ENCODE measurements at places on chromosomes 4 and X.

GRCh38 chr4:77776182-77777134 lies 42.7 kb downstream of the CNOT6L start:
- no peak for DNase-seq

DNA sequence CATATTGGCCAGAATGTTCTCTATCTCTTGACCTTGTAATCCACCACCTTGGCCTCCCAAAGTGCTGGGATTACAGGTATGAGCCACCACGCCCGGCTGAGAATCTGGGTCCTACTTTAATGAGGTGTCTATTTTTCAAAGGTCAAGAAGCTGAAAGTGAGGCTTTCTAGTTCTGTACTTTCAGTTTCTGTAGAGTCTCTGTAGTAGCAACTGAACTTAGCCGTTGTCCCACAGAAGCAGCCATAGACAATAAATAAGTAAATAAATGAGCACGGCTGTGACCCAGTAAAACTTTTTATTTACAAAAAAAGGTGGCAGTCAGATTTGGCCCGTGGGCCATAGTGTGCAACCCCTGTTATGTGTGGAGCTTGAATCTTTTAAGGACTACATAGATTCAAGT lies 92.0 kb downstream of the FNIP2 start:
- DNase-seq: no peak

DNA sequence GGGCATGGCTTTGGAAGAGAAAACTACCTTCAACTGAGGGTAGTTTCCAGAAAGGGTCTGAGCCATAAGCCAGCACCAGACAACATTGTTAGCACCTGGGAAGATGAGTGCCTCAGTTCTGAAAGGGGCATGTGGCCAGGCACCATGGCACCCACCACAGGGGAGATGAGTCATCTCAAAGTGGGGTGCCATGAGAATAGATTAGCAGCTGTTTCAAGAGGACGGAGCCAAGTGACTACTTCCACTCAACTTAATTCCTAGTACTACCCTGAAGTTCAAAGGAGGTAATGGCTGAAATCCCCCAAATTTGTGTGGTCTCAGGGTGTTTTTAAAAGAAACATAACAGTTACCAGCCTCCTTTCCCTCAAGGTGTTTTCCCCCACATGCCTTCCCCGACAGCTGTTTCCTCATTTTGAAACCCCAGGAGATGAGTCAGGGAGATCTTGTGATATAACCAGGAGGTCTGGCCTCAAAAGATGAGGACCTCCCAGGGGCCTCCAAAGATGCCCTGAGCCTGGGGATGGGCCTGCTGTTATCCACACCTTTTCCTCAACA lies 27.8 kb upstream of the FTHL17 start:
- DNase-seq: no peak

DNA sequence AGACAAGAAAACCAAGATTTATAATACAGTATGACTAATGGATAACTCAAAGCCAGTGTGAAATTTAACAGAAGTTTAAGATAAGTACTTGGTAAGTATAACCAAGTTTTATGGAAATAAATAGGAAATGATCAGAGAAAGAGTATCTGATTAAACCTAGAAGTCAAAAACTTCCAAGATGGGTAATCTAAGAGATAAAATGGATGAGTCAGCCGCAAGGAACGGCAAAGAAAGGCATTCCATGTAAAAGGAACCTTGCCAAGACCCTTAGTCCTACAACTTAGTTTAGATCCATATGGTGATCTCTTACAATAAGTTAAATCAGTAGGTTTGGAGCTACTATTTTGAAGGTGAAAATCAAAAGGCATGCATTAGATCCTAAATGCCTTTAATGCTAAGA lies 34.8 kb downstream of the LIN54 start:
- no peak for DNase-seq

- no peak for DNase-seq
These were observed at the start of gene CXCL13 for GRCh38 chr4:77605210-77605902. Gene CXCL13, plus strand, starts transcription at chr4:77605820. Its CDS starts 46 bp downstream, at chr4:77605866.

DNA sequence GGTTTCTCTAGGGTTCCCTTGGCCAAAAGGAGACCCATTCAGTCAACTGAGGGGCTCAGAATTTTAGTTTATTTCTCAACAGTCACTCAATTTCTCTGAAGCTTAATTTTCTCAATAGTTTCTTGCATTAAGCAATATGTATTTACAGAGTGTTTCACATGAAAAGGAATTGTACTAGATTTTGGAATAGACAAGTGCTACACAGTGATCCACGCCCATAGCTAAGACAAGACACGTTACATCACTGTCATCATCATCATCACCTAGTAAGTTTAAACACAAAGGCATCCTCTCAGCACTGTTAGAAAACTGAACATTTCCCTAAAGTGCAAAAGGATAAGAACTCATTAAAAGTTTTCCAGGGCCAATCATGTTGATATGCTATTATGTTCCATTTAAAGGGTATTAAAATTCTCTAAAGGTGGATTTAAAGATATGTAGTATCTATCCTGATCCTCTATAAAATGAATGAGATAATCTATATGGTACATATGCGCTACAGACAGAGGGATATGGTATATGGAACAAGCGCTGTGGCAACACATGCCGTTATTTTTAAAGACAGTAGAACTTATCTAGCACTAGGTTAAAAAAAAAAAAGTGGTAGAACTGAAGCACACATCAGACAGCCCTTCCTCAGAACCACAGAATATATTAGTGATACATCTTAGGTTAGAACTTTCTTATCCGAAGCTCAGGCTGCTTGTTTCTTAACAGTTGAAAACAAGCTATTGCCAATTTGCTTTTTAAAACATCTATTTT lies 12.1 kb downstream of the PPA2 start:
- no peak for DNase-seq

DNA sequence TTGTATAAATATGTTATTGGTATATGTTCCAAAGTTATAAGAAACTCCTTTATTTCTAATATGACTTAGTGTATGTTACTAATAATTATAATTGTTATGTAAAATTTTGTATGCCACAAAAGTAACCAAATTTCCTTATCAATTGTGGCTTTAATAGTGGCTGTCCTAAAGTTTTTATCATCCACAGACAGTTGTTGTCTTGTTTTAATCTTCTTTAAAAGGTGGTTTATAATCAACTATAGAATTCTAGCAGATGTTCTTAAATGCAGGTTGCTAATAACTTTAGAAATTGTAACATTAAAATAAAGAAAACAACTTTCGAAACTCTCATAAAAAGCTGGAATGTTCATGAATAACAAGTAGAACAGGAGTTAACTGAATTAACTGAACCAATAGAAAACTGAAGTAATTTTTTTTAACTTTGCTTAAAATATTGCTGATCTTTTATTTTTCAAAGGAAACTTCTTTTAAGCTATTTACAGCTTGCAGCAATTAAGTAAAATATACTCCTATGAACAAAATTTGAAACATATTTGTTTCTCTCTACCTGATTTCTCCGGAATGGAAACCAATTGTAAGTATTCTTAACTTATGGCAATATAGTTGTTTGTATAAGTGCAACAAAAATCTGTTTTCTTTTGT lies 24.3 kb downstream of the HSD17B11 start:
- DNase-seq: no peak

DNA sequence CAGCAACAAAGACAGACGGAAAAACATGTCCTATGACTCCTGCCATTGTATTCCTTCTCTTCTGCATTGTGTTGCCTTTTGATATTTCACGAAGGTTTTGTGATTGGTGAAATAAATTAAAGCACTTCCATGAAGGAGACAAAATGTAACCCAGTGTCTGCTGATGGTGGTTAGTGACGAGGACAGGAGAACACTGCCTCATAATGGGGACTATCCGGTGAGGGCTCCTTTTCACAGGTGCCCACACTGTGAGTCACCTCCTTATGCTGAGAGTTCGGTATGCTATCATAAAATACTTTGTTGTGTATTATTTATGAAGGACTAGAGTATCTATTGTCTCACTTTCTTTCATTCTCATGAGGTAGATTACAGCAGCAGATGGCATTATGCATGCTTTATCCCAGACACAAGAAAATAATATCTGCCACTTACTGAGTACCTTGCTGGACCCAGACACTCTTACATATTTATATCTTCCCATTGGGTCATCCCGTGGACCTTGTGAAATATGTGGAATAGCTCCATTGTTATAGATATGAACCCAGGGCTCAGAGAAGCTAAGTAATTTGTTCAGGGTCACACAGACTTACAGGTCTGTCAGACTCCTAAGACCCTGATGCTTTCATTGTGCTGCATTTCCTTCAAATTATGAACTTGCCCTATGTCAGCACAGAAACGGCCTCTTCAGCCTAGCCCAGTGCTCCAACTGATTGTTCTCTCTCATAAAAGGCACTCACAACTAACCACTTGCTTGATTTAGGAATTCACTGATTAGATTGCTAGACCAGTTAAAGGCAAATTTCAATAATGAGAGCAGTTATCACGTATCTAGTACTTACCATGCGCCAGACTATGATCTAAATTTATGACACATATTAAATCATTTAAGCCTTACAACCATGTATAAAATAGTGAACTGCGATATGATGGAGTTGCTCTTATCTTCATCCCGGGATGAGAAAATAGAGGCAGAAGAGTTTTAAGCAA lies 31.2 kb downstream of the PLS3 start:
- no peak for DNase-seq

- DNase-seq: no peak
These were observed 743.3 kb upstream of the AGA start for GRCh38 chr4:178185517-178185916.

GRCh38 chrX:19285857-19286256 lies 57.9 kb upstream of the PDHA1 start:
- no peak for DNase-seq

GRCh38 chr4:56828784-56829535 lies 7.5 kb upstream of the SPINK2 start:
- DNase-seq: no peak

DNA sequence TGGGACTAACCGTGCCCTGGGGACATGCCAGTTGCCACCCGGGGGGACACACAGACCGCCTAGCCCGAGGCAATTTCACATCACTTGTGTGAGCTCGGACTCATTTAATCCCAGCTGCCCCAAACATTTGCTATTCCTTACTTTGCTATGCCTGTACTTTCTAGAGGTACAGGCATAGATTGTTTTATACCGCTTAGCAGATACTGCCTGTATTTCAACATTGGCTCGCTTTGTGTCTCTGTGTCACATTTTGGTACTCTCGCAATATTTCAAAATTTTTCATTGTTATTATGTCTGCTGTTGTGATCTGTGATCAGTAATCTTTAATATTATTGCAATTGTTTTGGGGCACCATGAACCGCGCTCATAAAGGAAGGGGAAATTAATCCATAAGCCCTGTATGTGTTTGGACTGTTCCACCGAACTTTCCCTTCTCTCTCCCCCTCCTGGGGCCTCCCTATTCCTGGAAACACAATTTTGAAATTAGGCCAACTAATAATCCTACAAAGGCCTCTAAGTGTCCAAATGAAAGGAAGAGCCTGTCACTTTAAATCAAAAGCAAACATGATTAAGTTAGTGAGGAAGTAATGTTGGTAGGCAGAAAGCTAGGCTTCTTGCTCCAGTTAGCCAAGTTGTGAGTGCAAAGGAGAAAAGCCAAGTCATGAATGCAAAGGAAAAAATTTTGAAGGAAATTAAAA lies 568 bp upstream of the CASP6 start:
- DNase-seq: peak; percentile 52

DNA sequence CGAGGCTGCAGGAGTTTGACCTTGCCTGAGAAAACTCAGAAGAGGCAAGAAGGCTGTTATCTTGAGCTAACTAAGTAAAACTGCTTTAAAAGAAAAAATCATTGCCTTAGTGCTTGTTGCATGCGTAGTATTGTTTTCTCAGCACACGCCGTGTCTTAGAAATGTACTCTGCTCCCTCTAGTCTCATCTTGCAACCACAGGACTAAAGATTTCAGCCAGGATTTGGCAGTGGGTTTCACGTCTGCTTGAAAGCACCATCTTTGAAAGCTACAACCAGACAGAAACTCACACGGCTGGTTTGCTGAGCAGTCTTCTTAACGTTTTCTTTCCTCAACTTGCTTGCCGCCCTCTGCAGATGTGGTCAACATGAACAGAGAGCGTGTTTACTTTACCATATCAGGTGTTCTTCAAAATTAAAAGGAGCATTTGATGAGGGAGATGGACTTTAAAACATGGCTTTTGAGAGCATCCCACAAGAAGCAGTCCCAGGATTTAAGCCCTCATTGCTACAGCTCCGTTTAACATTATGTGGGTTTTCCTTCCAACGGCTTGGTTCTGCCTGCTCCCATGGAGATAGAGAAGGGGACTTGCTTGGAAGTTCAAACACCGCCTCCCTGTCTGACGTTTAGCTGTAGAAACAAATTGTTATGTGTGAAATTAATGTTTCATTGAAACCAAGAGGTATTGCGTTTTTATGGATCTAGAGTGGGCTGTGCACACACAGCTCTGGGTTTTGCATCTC lies 3.4 kb downstream of the SORCS2 start:
- DNase-seq: no peak

DNA sequence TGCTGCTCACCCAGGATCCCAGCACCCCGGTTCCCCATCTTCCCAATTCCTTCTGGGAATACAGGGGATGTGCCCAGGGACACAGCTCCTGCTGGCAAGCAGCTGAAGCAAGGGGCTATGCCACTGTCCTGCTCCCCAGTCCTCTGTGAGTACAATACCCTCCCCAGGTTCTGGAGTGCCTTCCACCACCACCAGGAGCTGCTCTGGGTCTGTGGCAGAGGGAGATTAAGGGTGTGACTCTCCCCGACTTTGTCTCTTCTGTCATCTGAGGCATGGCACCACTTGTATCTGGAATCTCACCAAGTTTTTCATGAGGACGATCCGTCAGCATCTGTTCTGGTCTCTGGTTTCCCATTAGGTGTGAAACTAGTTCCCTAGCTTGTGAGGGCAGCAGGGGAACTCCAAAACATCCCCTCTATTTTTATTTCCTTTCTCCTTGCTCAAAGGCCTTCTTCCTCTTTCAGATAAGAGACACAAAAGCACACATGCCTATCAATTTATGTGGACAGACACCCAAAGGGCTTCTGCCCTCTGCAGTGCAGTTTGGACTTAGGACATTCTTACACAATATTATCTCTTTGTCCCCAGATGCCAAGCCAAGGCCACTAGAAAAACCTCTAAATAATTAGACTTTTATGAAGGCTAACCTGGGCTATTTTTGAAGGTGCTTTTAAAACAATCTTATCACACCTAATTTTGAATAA lies 26.8 kb downstream of the MGST2 start:
- DNase-seq: no peak

GRCh38 chr4:78775303-78776078 lies 659 bp upstream of the BMP2K start:
- DNase-seq: peak; percentile 83

GRCh38 chrX:145190801-145191389 lies 56.4 kb upstream of the SPANXN1 start:
- peak; percentile 63 for DNase-seq
